Non-pigmented ciliary epithelial cell (primary cell): ENCODE measurements at places on chromosomes 5 and 9.

DNA sequence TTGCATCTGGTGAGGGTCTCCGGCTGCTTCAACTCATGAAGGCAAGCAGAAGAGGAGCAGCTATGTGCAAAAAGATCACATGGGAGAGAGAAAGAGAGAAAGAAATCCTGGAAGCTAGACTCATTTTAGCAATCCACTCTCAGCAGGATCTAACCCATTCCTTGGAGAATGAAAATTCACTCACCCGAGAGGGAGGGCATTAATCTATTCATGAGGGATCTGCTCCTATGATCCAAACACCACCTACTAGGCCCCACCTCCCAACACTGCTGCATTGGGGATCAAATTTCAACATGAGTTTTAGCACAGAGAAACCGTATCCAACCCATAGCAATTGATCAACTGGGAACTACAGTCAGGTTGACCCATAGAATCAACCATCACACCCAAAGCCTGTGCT lies 98.1 kb upstream of the SV2C start:
- no peak for DNase-seq

DNA sequence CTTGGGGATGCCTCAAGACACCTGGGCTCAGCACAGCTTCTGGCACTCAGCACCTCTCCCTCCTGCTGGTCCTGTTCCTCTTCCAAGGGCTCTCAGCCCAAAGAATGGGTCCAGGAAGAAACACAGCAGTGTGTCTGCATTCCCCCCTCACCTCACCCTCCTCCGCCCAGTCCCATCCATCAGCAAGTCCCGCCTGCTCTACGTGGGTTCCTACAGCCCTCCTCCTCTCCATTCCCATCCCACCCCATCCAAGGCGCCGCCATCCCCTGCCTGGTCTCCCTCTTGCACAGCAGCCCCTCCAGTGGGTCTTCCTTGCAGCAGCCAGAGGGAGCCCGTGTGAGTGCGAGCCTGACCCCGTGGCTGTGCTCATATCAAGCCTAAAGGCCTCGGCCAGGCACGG lies 52.3 kb upstream of the RPL26L1 start:
- DNase-seq = no peak

- no peak for DNase-seq
These were observed 611.8 kb downstream of the TLE1 start for GRCh38 chr9:81077572-81077971.

DNA sequence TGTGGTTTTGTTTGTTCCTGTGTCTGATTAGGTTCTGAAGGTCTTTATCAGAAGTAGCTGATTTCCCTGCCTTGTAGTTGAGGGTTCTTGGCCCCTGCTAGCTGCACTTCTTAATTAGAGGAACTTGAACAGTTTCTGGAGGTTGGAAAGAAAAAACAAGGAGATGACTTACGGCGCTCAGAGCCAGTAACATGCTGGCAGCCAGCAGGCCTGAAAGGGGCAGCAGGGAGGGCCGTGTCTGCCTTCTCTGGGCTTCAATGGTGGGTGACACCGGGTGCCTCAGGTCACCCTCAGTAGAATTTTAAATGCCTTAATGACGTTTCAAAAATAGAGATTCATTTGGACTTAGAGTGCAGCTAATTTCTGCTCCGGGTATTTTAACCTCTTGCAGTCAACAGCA lies 15.8 kb downstream of the UBE2QL1 start:
- no peak for DNase-seq

DNA sequence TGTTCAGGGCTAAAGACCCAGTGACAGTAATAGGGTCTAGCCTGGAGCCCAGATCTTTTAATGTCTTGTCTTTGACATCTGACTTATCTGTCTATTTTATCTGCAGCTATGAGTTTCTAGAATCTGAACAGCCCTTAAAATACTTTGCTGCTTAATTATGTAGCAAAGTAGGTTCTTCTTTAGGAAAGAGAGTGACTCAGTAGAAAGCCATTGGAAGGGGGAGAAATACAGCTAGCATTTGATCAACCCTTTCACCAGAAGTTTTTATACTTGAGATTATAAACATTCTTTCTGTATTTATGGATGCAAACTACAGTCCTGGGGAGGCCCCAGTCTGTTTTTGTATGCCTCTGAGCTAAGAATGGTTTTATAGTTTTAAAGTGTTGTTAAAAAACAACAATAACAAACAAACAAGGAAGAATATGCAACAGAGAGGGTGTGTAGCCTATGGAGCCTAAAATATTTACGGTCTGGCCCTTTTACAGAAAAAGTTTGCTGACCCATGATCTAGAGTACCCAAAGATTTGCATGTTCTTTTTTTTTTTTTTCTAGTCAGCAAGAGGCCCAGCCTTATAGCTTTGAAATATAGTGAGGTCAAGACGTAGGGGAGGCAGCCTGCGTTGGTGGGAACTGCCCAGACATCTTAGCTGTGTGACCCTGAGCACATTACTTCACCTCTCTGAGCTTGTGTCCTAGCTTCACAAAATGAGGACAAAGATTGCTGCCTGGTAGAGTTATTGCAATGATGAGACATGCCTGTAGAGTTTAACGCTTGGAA lies 9.7 kb downstream of the GSN start:
- no peak for DNase-seq

- peak; percentile 96 for DNase-seq
These were observed 38.0 kb downstream of the PALM2AKAP2 start for GRCh38 chr9:109817846-109818472.

DNA sequence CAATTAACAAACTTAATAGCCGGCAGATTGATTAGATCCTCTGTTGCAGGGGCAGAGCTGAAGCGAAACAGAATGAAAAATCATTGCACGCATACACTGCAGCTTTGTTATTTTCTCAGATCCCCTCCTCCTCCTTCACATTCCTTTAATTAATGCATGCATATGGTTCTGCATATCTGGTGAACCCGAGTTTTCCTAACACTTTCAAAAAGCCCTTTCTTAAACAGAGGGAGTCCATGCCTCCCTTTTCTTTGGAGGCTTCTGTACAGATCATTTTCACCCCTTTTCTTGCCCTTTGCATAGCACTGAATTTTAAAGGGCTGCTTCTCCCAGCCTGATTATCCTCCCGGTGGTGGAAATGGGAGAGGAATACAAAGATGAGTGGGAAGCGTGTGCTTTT lies 136.6 kb upstream of the TBCA start:
- DNase-seq = no peak
